H9 (cell line): ENCODE measurements at places on chromosomes 7 and 10. TPM values are rescaled to one million over a fixed set of nuclear protein-coding genes. Genes with fewer than 3 reads are reported as not detected.

- no peaks in the 10 kb centered on the region for H3K27me3 ChIP-seq
- no peak overlapping the region for H3K4me3 ChIP-seq
- DNase-seq: no peak
- H3K36me3 ChIP-seq: peaks cover 86% of the 10 kb centered on the region
- H3K27ac ChIP-seq: no peak overlapping the region
Observed at GRCh38 chr10:14918964-14919363, 34.9 kb downstream of the DCLRE1C start.

DNA sequence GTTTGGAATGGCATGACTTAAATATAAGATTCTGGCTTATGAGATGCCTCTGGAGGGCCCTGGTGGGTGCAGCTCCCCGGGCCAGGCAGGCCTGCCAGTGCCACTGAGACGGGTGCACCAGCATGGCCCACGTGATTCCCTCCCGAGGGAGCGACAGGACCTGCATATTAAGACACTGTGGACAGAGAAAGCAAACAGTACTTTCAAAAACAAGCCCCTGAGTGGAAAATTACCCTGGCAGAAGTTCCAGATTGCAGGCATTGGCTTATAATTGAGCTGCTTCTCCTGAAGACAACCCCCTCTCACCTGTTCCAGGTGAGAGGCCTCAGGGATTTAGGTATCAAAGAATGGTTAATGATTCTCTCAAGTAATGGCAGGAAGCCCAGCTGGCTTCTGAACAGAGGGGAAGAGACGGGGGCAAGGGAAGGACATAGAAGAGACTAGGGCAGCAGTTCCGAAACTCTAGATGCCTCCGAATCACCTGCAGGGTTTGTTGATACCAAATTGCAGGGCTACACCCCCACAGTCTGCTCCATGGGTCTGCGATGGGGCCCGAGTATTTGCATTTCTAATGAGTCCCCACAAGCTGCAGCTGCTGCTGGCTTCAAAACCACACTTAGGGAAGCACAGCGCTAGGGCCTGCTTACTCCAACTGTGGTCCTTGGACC lies 66.0 kb upstream of the DOCK1 start:
- no peak overlapping the region for H3K4me3 ChIP-seq
- DNase-seq: no peak

- H3K4me3 ChIP-seq: no peak overlapping the region
- no peaks in the 10 kb centered on the region for H3K27me3 ChIP-seq
- no peaks in the 10 kb centered on the region for H3K4me1 ChIP-seq
- DNase-seq: no peak
Observed at GRCh38 chr10:132565516-132566209, 28.1 kb downstream of the INPP5A start.

GRCh38 chr7:154347700-154348266 lies 295.6 kb downstream of the DPP6 start:
- no peaks in the 10 kb centered on the region for H3K4me1 ChIP-seq
- no peak overlapping the region for H3K4me3 ChIP-seq
- DNase-seq: no peak
- H3K36me3 ChIP-seq: no peaks in the 10 kb centered on the region

DNA sequence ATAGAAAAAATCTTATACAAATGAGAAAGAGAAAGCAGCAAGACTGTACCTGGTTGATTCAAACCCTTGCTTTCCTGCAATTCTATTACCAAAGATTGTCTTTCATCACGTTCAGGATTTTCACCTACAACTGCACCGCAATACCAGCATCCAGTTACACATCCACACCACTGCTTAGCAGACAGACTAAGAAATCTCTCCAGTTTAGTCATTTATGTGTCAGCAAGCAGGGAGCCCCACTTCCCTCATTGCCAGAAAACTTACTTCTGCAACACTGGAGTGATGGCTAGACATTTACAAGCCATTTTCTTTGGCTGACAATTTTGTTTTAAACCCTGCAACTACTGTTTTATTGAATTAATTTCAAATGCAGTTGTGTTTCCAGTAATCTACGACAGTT lies 359.6 kb upstream of the MEOX2 start:
- H3K27me3 ChIP-seq: no peaks in the 10 kb centered on the region
- H3K27ac ChIP-seq: no peak overlapping the region
- no peak overlapping the region for H3K4me3 ChIP-seq
- H3K4me1 ChIP-seq: no peaks in the 10 kb centered on the region
- no peak for DNase-seq

DNA sequence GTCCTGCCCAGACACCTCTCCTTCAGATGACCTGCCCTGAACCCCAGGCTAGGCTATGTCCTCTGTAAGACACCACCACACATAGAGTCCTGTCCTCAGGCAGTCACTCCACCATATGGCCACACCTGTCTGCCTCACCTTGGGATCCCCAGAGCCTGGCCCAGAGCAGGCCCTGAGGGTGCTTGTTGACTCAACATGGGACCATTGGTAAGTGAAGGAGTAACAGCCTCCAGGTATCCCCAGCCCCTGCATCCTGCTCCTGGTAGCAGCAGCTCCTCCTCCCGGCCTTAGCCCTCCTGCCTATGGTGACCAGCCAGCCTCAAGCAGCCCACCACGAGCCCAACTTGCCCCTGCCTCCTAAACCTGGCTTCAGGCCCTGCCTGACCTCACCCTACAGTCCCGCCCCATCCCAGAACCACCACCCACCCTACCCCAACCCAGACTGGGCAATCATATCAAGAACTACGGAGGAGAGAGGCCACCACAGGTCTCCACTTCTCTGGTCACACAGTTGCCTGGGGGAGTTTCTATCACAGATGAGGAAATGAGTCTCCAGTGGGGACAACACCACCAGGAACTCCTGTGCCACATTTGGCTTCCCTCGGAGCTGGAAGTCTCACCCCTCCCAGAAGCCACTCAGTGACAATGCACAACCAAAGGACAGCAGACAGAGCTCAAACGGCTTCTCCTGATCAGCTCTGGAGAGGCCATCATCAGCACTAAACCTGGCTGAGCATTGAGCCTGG lies 136.6 kb downstream of the GRID1 start:
- H3K4me1 ChIP-seq: peaks cover 11% of the 10 kb centered on the region; the same call in 1 of the 2 replicates
- no peak for DNase-seq
- no peaks in the 10 kb centered on the region for H3K36me3 ChIP-seq

DNA sequence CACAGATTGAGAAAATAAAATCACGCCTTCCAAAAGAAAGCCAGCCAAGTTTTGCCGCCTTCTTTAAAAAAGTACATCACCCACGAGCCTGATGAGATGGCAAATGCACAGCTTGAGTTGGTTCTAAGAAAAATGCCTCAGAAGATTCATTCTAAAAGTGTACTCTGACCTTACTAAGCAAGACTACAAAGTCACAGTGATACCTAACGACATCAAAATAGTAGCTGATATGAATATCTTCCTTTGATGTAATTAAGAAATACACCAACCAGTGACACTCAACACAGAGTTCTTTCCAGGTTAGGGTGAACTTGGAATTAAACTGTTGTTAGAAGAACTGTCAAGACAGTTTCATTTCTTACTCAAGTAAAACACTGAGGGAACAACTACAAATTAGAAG lies 78.0 kb upstream of the AMPH start:
- H3K4me1 ChIP-seq: no peaks in the 10 kb centered on the region
- H3K36me3 ChIP-seq: no peaks in the 10 kb centered on the region
- H3K4me3 ChIP-seq: no peak overlapping the region
- H3K27me3 ChIP-seq: no peaks in the 10 kb centered on the region
- no peak for DNase-seq

DNA sequence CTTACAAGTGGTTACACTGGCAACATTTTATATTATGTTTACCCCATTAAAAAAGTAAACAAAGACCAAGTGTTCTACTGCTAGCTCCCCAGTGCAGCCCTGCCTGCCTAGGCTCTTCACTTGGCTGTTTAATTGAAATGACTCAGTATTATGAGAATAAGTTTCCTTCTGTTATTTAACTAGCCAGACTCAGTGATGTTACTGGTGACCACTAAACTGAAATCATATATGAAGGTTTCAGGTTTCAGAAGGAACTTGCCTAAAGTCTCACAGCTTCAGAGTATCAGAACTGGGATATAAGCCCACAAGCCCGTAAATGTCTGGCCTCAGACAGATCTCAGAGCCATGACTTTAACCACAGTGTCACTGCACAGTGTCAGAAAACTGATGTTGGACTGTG lies 66.8 kb upstream of the EXOC4 start:
- no peaks in the 10 kb centered on the region for H3K27me3 ChIP-seq
- H3K27ac ChIP-seq: no peak overlapping the region
- peaks cover 10% of the 10 kb centered on the region; the same call in 1 of the 2 replicates for H3K4me1 ChIP-seq
- no peaks in the 10 kb centered on the region for H3K36me3 ChIP-seq

- no peaks in the 10 kb centered on the region; the same call in 1 of the 2 replicates for H3K4me1 ChIP-seq
- H3K36me3 ChIP-seq: no peaks in the 10 kb centered on the region
- H3K27me3 ChIP-seq: no peaks in the 10 kb centered on the region
- no peak overlapping the region for H3K27ac ChIP-seq
- DNase-seq: no peak
- H3K4me3 ChIP-seq: no peak overlapping the region
Observed at GRCh38 chr7:30700941-30701340, 18.7 kb upstream of the CRHR2 start.

GRCh38 chr10:1809139-1809741 lies 71.9 kb upstream of the ADARB2 start:
- H3K27me3 ChIP-seq: no peaks in the 10 kb centered on the region
- no peak for DNase-seq
- peaks cover 4% of the 10 kb centered on the region; the same call in 1 of the 2 replicates for H3K4me1 ChIP-seq
- H3K4me3 ChIP-seq: no peak overlapping the region; the same call in 2 of the 3 replicates
- peaks cover 3% of the 10 kb centered on the region; the same call in 1 of the 2 replicates for H3K36me3 ChIP-seq

DNA sequence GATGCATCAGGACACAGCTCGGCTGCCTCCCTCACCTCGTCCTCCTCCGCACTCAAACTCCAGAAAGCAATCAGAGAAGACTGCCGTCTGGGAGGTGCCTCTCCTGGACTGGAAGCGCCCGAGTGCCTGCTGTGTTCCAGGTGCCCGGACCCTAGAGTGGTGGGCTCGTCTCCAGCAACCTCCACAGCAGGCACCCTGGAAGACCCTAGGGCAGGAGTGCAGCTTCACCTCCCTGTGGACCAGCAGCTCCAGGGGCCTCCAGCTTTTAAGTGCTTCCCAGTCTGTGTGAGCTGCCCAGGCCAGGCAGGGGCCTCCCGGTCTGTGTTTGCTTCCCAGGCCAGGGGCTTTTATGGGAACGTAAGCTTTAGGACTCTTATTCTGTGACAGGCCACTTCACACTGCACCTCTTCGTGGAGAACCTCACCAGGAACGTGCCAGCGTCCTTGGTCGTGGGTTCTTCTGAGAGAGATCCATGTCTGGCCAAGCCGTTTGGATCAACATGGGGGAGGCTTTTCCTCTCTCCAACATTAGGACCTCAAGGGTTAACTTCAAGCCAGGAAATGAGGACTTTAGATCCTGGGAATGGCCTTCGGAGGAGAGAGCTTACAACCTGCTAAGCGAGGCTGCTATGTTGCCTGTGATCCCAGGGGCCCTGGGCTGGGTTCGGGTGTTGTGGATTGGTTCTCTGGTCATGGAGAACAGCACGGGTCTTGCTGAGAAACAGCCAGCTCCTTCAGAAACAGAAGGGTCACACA lies 5.9 kb upstream of the PWWP2B start:
- no peak for DNase-seq
- H3K36me3 ChIP-seq: no peaks in the 10 kb centered on the region
- H3K27ac ChIP-seq: no peak overlapping the region
- H3K4me1 ChIP-seq: no peaks in the 10 kb centered on the region; the same call in 1 of the 2 replicates
- H3K27me3 ChIP-seq: no peaks in the 10 kb centered on the region

GRCh38 chr7:158447151-158447505 lies 140.5 kb downstream of the PTPRN2 start:
- DNase-seq: no peak
- no peaks in the 10 kb centered on the region for H3K36me3 ChIP-seq
- no peaks in the 10 kb centered on the region; the same call in 1 of the 2 replicates for H3K4me1 ChIP-seq
- no peak overlapping the region for H3K27ac ChIP-seq

GRCh38 chr10:50807851-50808776 lies 68.4 kb downstream of the ASAH2B start:
- H3K4me1 ChIP-seq: peaks cover 3% of the 10 kb centered on the region; the same call in 1 of the 2 replicates
- no peaks in the 10 kb centered on the region for H3K27me3 ChIP-seq
- no peak for DNase-seq
- H3K4me3 ChIP-seq: no peak overlapping the region

DNA sequence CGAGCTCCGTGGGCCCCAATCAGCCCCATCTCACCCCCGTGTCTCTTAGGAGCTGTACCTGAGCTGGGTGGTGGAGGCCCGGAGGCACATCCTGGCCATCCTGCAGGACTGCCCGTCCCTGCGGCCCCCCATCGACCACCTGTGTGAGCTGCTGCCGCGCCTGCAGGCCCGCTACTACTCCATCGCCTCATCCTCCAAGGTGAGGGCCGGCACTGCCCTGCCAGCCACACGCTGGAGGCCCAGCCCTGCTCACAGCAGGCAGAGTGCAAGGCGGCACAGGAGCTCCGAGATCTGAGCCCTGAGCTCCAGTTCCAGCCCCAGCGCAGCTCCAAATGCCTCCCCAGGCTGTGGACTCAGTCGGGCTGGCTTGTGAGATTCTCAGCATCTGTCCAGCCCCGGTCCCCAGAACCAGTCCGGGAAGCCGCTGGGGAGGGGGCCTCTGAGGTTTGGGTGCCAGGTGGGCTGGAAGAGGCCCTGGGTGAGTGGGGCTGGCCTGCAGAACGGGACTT lies 9.3 kb downstream of the TMEM120A start:
- no peak overlapping the region for H3K27ac ChIP-seq
- peaks cover 19% of the 10 kb centered on the region for H3K36me3 ChIP-seq
- H3K27me3 ChIP-seq: no peaks in the 10 kb centered on the region
- no peak overlapping the region for H3K4me3 ChIP-seq
- DNase-seq: no peak

PDK4 gene
- not detected in 2 replicates for total RNA-seq

EBF3 gene
- total RNA-seq: 0.04 and 0.22 TPM in 2 replicates

SEMA3C gene
- 1.4 and 1.6 TPM in 2 replicates for total RNA-seq

GRID2IP gene
- 1.7 TPM in 2 replicates for total RNA-seq

PNLIPRP1 gene
- not detected in 2 replicates for total RNA-seq

TAF5 gene
- 8.3 and 8.5 TPM in 2 replicates for total RNA-seq

CCDC136 gene
- 28.7 and 31.1 TPM in 2 replicates for total RNA-seq

ENO4 gene
- 0.18 and 0.26 TPM in 2 replicates for total RNA-seq
